Stimulated activated CD4-positive, alpha-beta T cell treated with anti-CD3 and anti-CD28 coated beads, Interleukin-15, amount 100 ng/mL, for 1 hour (primary cell): ENCODE measurements at places on chromosomes 1 and 21.

GRCh38 chr1:14010476-14010875 lies 310.5 kb downstream of the PRDM2 start:
- no peak for DNase-seq

DNA sequence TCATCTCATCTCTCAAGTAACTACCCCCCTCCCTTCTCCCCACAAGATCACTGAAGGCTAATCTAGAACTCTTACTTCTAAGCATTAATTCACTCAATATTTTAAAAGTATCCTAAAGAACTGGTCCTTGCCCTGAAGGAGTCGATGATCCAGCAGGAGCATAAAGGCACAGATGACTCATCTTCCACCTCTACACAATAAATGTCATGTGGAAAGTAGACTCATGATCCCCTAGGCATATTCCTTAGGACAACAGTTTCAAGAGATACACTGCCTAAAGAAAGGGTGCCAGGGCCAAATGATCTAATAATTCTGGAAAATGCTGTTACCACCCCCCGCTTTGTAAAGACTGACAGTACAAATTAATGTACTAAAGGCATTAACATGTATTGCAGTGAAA lies 85.8 kb upstream of the DIRAS3 start:
- DNase-seq: no peak

DNA sequence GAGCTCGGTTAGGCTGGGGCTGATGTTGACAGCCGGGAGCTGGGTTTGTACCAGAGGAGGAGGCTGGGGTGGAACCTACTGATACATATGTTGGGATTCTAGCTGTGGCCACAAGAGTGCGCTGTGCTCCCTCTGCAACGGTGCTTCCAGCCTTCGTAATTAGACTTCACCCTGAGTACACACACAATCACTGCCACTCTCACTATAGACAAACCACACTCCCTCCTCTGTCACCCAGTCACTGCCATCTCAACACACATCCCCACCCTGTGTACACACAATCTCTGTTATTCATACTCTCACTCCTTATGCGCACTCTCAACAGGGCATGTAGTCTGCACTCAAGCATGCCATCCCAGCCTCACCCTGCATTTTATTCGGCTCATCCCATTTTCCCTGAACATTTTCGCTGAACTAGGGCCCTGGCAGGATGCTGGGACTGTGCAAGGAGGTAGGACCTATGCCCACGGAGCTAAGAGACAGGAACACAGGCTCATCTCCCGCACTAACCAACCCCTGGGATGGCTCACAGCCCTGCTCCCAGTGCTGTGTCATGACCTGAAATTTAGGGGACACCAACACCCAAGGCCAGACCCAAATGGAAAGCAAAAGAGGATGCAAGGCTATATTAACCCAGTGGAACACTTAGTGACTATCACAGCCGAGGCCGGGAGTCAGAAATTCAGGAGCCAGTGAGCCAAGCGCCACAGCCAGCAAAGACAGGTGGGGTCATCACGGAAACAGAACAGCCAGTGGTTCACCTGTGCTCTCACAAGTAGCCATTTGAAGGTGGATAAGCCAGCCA lies 5.7 kb downstream of the GJB3 start:
- peak; percentile 24 for DNase-seq

GRCh38 chr1:167517535-167518330 lies 596 bp downstream of the CD247 start:
- DNase-seq: peak; percentile 74

- no peak for DNase-seq
Measured at GRCh38 chr1:10504249-10504648, 29.5 kb downstream of the PEX14 start.

DNA sequence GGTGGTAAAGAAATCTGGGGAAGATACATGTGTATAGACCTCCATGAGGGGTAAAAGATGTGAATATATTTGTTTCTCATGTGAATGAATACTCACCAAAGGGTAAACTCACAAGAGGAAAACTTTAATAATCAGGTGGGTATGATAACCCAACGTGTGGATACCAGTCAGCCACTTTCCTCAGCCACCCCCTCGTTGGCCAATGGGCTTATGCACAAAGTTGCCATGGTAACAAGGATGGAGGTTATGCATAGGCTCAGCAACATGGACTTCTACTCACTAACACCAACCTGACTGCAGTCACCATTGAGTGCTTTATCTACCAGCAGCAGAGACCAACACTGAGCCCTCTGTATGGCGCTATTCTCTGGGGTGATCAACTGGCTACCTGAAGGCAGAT lies 424.4 kb downstream of the DUSP10 start:
- DNase-seq: no peak

DNA sequence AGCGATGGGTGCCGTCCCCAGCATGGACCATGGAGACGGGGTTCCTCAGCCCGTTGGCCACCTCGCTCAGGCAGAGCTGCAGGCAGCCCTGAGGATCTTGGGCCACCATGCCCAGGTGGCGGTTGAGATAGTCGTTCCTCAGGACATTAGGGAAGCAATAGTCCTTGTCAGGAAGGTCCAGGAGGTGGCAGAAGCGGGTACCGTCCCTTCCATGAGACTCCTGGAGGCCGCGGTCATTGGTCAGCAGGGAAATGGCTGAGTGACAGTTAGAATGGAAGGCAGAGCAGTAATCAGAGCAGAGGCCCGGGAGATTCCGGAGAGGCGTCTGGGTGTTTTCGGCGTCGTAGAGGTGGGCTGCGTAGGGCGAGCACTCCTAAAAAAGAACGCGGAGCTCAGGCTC lies 4.1 kb downstream of the HHIPL2 start:
- DNase-seq: no peak

DNA sequence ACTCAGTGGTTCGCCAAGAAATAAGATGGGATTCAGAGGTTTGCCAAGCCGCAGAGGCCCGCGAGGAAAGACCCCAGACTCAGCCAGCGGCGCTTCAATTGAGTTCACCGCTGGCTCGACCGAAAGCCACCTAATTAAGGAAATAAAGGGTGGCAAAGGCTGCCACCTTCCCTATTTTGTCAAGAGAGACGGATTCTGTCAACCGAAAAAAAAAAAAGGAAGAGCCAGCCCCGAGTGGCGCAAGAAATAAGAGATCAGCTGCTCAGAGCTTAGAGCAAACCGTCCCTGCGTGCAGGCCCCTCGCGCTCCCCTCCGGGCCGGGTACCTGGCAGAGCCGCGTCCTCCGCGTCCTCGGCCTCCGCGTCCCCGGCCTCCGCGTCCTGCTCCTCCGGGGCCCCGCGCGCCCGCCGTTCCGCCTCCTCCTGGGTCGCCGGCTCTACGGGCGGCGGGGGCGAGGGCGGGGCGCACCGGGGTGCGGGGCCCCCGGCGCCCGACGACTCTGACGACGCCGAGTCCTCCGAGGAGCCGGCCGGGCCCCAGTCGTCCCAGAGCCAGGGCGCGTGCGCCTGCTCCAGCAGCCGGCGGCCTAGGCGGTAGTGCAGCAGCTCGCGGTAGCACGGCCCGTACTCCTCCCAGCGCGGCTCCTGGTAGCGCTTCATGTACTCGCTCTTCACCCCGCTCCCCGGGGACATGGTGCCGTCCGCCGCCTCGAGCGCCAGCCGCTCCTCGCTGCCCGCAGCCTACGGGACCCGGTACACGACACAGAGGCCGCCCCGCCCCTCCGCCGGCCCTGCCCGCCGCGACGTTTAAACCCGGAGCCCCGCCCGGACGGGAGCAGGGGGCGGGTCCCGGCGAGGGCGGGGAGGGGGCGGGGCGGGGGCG lies 832 bp downstream of the CCSAP start:
- DNase-seq: peak; percentile 67

DNA sequence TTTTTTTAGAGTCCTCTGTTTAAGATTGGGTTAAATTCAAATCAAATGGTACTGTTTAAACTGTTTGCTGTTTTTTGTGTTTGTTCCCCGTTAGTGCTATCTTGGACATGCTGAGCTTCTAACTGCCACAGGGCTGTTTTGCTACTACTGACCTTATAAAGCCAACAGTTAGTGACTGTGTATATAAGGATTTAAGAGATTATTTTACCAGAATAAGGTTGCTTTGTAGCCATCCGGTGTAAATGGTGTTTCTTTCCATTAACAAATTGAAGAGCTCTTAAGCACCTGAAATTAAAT lies 37.0 kb downstream of the ZNF281 start:
- DNase-seq: no peak

- no peak for DNase-seq
Measured at GRCh38 chr1:222392556-222392955, 155.3 kb downstream of the HHIPL2 start.

DNA sequence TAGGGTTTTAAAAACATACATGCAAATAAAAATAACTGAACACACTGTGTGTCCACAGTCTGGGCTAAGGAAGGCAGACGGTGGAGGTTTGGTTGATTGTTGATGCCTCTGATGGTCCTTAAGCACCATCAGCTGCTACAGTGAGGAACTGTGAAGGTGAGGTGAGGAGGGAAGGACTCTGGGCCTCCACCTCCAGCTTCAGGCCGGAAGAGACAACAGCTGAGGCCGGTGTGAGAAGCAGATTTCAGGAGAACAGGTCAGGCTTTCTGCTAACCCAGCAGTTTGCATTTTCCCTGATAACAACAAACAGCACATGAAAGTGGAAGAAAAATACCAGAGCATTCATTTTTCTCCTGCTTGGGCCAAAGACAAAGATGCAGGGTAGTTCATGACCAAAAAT lies 189.9 kb upstream of the AJAP1 start:
- no peak for DNase-seq

GRCh38 chr1:35319988-35320713 lies 51.6 kb downstream of the ZMYM4 start:
- DNase-seq: no peak

DNA sequence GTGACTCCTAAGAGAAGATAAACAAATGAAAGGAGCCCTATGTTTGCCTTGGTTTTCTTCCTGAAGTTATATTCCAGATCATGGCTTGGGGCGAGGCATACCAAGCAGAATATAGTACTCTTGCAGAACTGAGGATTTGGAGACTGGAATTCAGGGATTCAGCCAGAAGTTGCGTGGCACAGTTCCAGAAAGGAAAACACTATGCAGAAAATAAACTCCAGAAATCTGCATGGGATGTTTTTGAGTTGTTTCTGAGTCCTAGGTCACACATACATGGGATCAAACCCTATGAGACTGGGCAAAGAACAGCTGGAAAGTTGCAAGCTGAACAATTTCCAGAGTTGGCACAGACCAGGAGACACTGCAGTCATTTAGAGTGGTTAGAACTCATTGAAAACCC lies 42.9 kb upstream of the IFFO2 start:
- DNase-seq: no peak

DNA sequence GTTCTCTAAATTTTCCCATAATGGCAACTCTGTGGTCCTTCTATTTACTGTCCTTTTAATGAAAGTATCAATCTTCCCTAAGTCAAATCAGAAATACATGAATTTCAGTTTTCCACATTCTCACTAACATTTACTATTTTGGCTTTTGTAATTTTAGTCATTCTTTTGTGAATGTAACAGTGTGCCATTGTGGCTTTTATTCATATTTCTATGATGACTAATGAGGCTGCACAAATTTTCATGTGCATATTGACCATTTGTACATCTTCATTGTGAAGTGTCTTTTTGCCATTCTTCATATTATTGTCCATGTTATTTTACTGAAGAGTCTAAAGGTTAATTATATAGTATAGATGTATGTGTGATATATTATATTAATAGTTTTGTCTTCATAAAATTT lies 431.0 kb upstream of the BRINP3 start:
- no peak for DNase-seq
